ENCODE measurements at places on chromosomes 7 and 10.

- DNase-seq = no peak
These were observed 155.2 kb upstream of the GNAI1 start for GRCh38 chr7:79979437-79979836.

GRCh38 chr7:131524115-131524514, 32.3 kb downstream of the PODXL start:
- no peak for DNase-seq

- no peak for DNase-seq
These were observed 71.5 kb downstream of the RHOBTB1 start for GRCh38 chr10:60872451-60872850.

DNA sequence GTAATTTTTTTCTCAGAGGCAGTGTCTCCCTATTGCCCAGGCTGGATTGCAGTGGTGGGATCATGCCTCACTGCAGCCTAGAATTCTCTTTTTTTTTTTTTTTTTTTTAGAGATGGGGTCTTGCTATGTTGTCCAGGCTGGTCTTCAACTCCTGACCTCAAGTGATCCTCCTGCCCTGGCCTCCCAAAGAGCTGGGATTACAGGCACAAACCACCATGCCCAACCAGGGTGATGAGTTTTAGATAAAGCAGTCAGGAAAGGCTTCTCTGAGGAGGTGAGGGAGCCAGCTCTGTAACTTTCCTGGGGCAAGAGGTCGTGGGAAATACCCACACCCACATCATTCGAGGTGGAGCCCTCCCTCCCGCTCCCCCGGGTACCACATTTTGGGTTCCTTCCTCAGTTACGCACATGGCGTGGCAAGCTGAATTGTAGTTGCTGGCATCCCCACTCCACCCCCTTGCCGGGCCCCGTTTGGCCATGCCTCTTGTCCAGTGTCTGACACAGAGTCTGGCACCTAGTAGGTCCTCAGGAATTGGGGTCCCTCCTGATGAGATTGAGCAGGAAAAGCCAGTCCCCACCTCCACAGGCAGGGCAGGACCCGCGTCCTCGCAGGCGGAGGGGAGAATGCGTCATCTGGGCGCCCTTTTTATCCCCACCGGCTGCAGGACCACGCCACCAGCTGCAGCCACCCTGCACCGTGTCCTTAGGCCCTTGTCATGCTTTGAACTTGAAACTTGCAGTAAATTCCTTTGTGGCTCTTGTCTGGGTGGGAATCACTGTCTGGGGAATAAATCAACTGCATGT, 43.4 kb downstream of the CLIP2 start:
- DNase-seq = no peak

GRCh38 chr7:135930565-135931461, 46.3 kb downstream of the MTPN start:
- DNase-seq = no peak

DNA sequence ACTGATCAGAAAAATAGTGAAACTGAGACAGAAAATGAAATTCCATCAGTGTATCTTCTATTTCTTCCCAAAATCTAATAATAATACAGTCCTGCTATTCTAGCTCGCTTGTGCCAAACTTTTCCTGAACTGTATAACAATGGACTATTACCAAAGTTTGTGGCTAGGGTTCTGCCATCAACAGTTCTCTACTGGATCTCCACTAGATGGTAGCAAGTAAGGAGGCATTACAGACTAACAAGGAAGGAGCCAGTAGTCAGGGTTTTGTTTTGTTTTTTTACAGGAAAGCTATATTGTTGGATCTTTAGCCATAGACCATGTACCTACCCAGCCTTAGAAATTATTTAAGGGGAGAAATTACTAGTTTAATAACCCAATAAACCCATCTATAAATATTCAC, 10.8 kb downstream of the MTERF1 start:
- no peak for DNase-seq

GRCh38 chr10:124037784-124038183, 55.6 kb downstream of the CHST15 start:
- DNase-seq = no peak

- no peak for DNase-seq
These were observed 95.2 kb downstream of the PHTF2 start for GRCh38 chr7:77893813-77894212.

DNA sequence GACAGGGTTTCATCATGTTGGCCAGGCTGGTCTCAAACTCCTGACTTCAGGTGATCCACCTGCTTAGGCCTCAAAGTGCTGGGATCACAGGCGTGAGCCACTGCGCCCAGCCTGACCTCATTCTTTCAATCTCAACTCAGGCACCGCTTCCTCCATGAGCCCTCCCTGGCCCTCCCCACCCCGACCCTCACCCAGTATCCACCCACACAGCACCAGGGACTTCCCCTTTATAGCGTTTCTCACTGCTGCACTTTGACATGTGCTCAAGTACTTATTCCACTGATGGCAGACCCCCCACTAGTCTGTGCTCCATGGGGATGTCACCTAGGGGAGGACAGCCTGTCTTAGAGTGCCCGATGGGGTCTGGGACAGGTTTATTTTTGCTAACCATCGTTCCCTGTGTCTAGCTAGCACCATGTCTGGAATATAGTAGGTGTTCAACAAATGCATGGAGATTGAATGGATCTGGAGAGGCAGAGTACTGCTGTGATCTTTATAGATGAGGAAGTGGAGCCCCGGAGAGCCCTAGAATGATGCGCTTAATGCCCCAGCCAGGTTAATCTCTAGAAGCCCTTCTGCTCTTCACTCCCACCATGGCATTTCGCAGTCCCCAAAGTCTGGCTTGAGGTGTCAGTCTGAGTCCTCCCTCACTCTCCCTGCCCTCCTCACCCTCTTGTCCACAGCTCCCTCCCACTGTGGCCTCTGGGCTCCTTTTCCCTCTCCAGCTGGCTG, 258.8 kb downstream of the RPS24 start:
- no peak for DNase-seq

DNA sequence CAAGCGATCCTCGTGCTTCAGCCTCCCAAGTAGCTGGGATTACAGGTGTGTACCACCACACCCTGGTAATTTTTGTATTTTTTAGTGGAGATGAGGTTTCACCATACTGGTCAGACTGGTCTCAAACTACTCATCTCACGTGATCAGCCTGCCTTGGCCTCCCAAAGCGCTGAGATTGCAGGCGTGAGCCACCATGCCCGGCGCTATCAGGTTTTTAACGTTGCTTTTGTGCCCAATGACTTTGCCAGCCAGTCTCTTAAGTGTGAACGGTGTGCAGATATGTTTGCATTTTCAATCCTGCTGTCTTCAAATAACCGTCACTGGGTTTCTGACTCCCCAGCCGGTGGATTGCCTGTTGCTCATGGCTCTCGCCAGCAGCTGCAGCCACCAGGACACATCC, 201.8 kb upstream of the PPP2R2D start:
- DNase-seq = no peak

GRCh38 chr10:77417806-77418640, 219.6 kb downstream of the KCNMA1 start:
- no peak for DNase-seq
